NCI-H1092 treated with DMSO at 0.1 percent for 48 hours (cell line): ENCODE measurements at places on chromosomes 13 and 19.

DNA sequence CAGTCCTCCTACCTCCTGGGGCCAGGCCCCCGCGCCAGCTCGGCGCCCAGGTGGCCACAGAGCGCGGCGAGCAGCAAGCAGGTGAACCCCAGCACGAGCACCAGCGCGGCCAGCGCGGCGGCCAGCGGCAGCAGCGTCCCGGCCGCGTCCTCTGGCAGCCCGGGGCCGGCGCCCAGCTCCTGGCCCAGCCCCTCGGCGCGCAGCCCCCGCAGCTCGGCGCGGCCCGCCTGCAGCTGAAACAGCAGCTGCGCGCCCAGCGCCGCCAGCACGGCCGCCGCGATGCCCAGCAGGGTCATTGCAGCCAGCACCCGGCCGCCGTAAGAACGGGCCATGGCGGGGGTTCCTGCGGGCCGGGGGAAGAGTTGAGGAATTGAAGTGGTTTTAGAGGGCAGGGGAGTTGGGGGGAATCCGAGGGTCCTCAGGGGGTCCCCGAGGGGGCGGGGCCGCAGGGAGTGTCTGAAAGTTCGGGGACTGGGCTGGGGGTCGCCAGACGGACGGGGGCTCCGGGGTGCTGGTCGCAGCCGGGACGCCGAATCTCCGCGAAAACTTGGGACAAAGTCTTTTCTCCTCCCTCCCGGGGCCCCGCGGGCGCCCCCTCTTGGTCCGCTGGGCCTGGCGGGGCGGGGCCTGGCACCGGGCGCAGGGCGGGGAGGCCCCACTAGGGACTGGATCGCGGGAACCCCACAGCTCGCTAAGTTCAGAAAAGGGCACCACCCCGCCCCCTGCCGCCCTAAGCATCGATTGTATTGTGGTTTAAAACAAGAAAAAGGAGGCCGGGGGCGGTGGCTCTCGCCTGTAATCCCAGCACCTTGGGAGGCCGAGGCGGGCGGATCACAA lies at the start of gene TMEM221:
Gene TMEM221 (minus strand): TSS at position 538 of the 837 bp plus-strand sequence. CDS start 206 bp downstream, at position 332.
- no peak for DNase-seq

DNA sequence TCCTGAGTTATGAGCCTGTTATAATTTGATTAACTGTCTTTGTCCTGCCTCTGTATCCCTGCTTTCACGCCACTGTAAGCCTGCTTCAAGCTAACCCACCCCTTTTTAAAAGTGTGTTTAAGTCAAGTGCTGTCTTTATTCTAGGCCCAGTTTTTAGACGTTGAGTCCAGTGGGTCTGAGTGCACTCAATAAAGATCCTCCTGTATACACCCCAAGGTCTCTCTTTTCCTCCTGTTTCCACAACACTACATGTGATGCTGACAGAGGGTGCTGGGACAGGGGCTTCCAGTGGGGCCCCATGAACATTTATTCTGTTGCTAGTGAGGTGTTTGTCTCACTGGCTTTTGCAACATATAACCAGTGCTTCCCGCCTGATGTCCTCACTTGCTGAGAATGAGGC lies 6.7 kb upstream of the F2RL3 start:
- DNase-seq: no peak

DNA sequence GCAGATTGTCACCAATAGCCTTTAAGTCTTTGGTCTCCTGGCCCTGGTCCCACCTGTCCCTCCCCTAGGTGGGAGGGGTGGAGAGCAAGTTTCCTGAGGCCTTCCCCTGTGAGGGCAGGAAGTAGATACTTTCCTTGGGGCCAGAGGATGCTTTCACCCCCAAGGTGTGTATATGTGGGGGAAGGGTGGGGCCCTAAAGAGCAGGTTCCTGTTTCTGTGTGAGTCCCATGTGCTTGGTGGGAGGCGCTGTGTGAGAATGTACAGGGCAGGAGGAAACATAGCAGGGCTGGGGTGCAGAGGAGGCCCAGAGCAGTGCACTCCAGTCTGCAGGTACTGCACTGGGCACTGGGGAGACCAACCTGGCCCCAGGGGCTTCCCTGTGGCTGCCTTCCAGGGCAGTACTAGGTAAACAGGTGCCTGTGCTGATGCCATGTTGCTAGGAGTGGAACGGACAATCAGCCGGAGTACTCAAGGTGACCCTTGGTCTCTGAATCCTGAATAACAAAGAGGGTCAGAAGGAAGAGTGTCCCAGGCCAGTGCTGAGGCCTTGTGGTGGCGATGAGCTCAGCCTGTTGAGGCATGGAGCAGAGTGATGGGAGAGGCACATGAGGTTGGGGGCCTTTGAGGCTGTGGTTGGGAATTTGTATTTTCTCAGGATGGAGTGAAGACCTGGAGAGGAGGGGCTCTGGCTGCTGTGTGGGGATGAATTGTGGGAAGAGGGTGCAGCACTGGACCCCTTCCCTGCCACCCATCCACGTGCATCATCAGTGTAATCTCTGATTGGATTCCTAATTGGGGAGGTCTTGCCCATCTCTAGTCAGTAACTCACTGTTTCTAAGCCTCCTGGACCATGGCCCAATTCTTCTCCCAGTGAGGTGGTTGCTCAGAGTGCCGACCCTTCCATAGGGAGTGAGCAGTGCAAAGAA lies 5.1 kb downstream of the EGLN2 start:
- no peak for DNase-seq

- no peak for DNase-seq
Observed at GRCh38 chr13:50831512-50831911, 12.0 kb downstream of the DLEU7 start.

DNA sequence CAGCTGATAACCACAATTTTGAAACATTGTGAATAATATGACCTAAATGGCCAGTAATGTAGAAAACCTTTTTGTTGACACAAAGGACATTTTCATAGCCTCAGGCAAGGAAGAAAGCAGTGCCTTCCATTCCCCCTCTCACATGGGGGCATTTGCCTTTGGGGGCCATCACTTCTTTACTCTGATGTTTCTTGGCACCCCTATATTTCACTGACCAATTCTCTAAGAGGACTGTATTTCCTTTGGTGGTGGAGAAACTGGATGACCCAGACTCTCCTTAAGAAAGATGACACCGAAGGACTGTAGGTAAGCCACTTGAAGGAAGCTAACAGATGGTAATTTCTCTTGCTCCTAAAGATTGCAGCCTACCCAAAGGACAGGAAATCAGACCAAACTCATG lies 254.6 kb downstream of the DCLK1 start:
- DNase-seq: no peak
